ENCODE measurements at places on chromosomes 7 and 10.

DNA sequence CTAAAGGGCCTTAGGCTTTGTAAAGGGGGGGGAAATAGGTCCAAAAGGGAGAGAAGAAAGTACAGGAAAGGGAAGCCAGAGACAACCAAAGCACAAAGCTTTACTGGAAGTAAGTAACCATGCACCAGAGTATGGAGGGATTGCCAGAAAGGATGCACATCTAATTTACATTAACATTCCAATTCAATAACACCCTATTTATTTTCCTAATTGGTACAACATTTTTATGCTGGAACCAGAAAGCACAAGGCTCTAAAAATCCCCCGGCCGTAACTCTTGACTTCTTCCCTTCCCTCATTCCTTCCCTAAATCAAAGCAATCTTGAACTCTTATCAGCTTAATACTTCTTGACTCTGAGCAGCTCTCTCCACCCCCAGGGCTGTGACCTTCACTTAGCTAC is 400.0 kb upstream of the CELF2 start:
- no peak for DNase-seq

DNA sequence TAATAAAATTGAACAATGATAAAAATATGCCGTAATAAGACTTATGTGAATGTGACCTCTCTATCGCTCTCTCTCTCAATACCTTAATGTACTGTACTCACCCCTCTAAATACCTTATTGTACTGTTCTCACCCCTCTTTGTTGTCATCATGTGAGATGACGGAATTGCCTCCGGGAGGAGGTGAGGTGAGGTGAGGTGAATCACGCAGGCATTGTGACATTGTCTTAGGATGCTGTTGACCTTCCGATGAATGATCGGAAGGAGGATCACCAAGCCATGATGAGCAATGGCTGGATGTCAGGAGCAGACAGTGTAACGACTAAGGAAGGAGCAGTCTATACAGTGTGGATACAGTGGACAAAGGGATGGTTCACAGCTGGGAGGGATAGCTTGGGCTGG is 87.4 kb upstream of the FAM20C start:
- no peak for DNase-seq

DNA sequence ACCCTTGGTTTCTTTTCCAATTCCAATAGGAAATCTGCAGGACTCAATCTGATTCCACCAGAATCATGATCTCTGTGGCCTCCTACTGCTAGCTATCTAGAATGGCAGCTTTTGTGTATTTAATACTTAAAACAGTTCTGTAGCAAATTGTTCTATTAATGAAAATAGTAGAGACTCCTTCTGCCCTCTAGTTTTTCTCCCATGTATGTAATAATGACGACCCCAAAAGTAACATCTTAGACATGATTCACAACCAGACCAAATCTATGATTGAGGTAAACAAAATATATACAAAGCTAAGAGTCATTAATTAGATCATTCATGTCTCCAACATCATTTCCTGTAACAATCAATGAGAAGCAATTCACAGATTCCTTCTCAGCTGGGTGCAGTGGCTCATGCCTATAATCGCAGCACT is 259.1 kb upstream of the MKLN1 start:
- no peak for DNase-seq

GRCh38 chr10:4704034-4704545 is 121.9 kb upstream of the AKR1E2 start:
- no peak for DNase-seq

- no peak for DNase-seq
Measured at GRCh38 chr10:20891338-20891714, 5.8 kb downstream of the NEBL start.
